ENCODE measurements at places on chromosomes 7 and 10. TPM values are rescaled to one million over a fixed set of nuclear protein-coding genes. Genes with fewer than 3 reads are reported as not detected.

GRCh38 chr7:42993038-42993437, 60.9 kb downstream of the MRPL32 start:
- DNase-seq: no peak

DNA sequence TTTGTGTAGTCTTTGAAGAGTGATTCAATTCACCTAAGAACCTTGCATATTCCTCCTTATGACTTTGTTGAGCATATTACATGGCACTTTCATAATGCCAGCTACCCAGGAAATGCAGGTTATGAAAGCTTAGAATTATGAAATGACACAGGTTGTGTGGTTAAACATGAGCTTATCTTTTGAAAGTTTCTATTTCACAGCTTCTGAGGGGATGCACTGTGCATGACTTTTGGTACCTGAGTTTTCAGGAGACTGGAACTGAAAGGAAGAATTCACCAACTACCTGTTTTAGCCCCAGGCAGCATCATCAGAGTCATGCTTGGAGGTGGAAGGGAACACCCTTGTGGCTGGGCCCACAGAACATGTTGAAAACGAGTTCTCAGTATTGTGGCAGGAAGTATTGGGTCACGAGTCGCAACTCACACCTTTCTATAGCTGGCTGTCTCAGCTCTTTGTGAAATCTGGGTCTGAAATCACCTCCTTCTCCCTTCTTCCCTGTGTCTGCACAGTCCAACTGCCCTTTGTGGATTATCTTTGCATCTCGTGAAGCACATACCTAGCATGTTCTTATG, 228.2 kb downstream of the PTEN start:
- no peak for DNase-seq

DNA sequence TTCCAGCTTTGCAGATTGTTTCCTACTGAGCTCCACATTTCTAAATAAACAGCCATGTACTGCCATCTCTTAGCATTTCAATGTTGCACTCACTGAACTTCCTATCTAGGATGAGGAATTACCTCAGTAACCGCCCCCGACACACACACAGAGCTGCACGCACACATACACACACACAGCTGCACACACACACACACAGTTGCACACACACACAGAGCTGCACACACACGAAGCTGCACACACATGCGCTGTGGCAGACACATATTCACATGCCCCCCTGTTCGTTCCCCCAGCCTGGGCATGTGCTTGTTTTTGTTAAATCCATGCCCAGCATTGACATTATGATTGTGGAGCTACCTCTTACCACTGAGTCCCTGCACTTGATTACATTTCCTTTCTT, 39.6 kb upstream of the CNPY1 start:
- no peak for DNase-seq

DNA sequence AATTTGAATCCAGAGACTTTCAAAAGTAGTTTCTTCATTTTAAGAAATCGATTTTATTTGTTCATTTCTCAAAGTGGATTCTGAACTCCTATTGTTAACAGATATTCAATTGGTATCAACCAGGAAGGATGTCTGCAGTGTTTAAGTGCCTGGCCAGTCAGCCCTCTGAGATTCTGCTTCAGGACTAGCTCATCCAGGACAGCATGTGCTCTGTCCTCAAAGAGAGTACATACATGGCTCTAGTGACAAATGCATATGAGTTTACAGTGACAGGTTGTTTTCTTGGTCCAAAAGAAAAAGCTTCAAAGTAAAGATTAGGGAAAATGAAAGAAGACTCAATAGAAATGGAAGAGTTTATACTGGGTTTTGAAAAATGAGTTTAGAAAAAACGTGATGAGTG, 8.4 kb upstream of the PTN start:
- no peak for DNase-seq

GRCh38 chr10:17961551-17962422, 10.1 kb downstream of the SLC39A12 start:
- DNase-seq: no peak

- no peak for DNase-seq
Observed at GRCh38 chr7:44310221-44310848, 15.1 kb downstream of the CAMK2B start.

- no peak for DNase-seq
Observed at GRCh38 chr7:83161899-83162401, 734 bp downstream of the PCLO start.

- DNase-seq: no peak
Observed at GRCh38 chr10:124966008-124966407, 24.1 kb downstream of the ZRANB1 start.

MAGI2 gene
- polyA plus RNA-seq: 37.2 TPM

DPCD gene
- 43.7 TPM for polyA plus RNA-seq

ZNF107 gene
- polyA plus RNA-seq: 13.8 TPM

GRCh38 chr10:35480142-35480541, 125.0 kb upstream of the GJD4 start:
- DNase-seq: peak; percentile 53

CYP3A7 gene
- polyA plus RNA-seq: 1.2 TPM

DNA sequence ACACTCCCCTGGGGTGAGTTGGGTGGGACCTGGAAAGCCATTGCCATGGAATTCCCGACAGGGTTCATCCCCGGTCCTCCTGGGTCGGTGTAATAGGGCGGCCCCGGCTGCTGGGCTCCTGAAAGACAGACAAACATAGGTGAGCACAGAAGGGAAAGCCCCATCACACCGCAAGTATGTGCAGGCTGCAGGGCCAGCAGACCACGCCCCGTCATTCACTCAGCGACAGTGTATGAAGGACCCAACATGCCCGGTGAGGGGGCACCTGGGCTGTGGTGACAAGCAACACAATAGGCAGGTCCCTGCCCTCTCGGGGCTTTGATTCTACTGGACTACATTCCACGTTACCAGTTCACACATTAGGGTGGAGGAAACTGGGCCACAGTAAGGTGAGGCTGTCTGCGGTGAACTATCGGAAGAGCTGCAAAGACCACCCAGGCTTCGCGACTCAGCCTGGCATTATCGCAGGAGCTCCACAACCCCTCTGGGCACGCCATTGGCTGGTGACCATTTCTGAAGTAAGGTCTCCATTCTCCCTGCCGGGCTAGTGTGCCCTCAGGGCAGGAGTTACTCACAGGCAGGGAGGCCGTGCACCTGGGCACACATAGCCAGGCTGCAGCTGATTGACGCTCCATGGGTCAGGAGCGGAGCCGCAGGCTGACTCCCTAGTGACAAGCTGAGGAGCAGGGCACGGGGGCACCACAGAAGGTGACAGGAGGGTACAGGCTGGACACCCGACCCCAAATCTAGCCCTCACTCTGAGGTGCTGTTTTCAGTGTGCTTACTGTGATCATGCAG, 99.2 kb downstream of the VOPP1 start:
- no peak for DNase-seq

DNA sequence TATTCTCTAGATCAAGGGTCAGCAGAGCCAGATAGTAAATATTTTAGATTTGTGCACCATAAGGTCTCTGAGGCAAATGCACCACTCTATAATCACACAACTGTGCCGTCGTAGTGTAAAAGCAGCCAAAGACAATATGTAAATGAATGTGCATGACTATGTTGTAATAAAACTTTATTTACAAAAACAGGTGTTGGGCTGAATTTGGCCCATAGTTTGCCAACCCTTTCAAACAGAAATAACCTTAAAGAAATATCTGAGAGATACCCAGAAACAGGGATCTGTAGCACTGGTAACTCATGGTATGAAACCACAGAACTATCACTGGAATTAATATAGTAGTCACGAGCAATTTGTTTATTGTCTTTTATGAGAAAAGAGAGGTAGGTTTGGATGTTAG, 86.0 kb downstream of the ARID5B start:
- no peak for DNase-seq

CYP3A4 gene
- polyA plus RNA-seq: 0.42 TPM

NXPH1 gene
- polyA plus RNA-seq: 0.25 TPM

- DNase-seq: no peak
Observed at GRCh38 chr7:70374772-70375533, 757.0 kb upstream of the GALNT17 start.

DNA sequence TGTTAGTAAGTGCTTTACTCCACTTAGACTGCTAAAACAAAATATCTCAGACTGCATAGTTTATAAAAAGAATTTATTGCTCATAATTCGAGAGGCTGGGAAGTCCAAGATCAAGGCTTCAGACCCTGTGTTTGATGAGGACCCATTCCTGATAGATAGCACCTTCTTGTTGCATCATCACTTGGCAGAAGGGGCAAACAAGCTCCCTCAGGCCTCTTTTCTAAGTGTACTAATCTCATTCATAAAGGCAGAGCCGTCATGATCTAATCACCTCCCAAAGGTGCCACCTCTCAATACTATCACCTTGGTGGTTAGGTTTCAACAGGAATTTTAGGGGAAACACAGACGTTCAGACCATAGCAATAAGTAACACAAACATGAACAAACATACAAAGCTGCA, 55.4 kb downstream of the CRPPA start:
- DNase-seq: no peak

GRCh38 chr10:113552014-113552413, 839 bp upstream of the HABP2 start:
- no peak for DNase-seq

ANKRD7 gene
- polyA plus RNA-seq: 4.3 TPM

- DNase-seq: no peak
Observed at GRCh38 chr10:5959581-5960069, 17.7 kb downstream of the IL15RA start.

LOXL4 gene
- 3.7 TPM for polyA plus RNA-seq

- no peak for DNase-seq
Observed at GRCh38 chr10:73262105-73262730, 9.8 kb upstream of the MRPS16 start.

DNA sequence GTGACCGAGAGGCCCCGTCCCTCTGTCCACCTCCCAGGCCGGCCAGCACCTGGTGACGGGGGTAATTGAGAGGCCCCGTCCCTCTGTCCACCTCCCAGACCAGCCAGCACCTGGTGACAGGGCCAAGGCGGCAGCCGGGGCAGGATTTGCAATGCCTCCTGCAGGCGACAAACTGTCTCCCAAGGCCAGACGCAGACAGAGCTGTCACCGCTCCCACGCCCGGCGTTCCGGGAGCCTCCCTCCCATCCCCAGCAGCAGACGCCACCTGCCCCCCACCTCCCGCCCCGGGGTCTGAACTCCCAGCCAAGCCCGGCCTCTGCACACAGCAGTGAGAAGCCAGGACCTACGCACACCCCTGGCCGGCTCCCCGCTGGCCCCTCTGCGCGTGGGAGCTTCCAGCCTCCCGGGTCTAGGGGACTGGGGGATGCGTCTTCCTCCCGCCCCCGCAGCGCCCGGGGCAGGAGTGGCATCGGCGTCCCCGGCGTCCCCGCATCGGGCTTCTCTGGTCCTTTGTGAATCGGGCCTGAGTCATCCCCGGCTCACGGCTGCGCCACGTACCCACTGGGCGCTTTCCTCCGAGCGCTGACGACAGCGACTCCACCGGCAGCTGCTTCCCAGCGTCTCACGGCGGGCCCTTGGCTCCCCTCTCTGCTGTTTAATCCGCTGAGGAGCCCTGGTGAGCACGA, 95.1 kb upstream of the DIP2C start:
- peak; percentile 46 for DNase-seq

PAX4 gene
- not detected for polyA plus RNA-seq

DNA sequence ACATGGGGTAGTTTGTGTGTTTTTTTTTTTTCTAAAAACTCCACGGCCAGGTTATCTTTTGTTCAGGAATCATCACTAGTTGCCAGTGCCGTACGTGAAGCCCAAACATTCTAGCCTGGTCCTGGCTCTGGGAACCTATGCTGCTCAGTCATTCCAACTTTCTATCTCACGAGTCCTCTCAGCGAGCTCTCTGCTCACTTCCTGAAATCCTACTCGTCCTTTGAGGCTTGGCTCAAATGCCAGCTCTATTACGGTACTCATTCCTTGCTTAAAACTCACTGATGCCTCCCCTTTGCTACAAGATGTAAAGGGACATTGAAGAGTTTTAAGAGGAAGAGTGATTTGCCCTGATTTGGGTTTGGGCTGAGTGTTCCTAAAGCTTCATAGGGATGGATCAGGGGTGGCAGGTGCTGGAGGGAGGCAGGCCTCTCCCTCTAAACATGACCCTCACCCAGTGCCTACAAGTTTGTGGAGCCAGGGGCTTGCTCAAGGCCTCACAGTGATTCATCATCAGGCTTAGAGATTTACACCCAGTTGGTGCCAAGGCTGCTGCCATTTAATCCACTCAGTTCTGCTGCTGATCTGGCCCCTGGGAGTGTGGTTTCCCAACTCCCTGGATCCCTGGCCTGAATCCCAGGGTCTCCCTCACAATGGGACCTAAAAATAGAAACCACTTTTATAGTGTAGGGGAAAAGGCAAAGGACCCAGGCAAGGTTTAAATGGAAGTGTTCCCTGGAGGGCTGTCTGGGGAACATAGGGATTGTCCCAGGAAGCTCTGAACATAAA, 46.1 kb upstream of the R3HCC1L start:
- DNase-seq: no peak

GRCh38 chr10:97347317-97347716, 12.8 kb upstream of the FRAT2 start:
- DNase-seq: no peak

- DNase-seq: no peak
Observed at GRCh38 chr10:63767138-63767801, 246.1 kb downstream of the REEP3 start.

TRPV5 gene
- 1.5 TPM for polyA plus RNA-seq

DNA sequence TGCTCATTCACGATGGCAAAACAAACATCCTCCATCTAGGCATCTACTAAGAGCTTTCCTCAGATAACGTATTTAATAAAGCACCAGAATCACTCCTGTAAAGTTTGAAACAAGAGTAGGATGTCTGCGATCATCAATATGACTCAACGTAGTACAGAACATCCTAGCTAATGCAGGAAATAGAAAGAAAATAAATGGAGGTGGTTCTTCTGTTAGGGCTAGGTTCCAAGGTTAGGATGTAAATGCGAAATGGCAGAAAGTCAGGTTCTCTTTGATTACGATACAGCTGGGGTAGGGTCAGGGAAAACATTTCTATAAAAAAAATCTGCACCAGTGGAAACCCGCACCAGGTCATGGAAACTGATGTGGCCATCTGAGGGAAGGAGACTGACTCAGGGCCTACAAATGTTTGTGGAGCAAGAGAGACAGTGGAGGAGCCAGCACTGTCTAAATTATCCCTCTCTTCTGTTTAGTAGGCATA, 29.1 kb downstream of the CCDC6 start:
- no peak for DNase-seq

DNA sequence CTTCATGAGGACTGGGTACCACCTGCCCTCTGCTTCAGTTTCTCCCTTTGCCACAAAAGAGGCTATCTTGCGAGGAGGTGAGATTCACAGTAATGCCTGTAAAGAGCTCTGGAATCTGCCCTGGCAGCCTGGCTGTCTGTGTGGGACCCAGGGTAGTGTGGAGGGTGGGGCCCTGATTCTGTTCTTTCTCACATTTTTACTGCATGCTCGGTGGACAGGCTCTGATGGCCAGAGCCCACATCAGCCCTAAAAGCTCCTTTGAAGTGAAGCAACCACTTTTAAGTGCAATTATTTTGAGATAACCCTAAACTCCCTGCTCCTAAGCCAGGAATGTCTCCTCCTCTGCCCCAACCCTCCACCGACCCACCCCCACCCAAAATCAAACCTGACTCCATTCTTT, 92.1 kb upstream of the PODXL start:
- DNase-seq: no peak

LRRTM3 gene
- polyA plus RNA-seq: 5.7 TPM

- DNase-seq: no peak
Observed at GRCh38 chr10:122251459-122252255, 19.4 kb upstream of the BTBD16 start.

- no peak for DNase-seq
Observed at GRCh38 chr10:107631876-107632275, 467.4 kb upstream of the SORCS1 start.

CPA4 gene
- 0.55 TPM for polyA plus RNA-seq

PRF1 gene
- polyA plus RNA-seq: 0.20 TPM

Measured in left kidney (tissue), 8 donors.